ENCODE measurements at places on chromosomes 2 and 18. TPM values are rescaled to one million over a fixed set of nuclear protein-coding genes. Genes with fewer than 3 reads are reported as not detected.

DNA sequence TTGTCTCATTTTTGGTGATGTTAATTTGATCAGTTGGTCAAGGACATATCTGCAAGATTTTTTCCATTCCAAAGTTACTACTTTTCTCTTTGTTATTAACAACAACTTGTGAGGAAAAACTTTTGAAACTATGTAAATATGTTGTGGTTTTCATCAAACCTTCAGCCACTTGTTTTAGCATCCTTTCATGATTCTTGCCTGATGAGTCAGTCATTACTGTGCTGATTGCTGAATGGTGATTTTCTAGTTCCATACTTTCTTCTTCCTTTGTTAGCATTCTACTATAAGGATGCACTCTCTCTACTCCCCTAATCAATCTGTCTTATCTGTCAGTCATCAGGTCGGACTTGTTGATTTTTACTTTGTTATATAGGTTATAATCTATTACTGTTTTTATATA, 10.9 kb downstream of the TMEM87B start:
- peaks cover 36% of the 10 kb centered on the region for H3K4me1 ChIP-seq
- H3K4me3 ChIP-seq = no peak overlapping the region
- DNase-seq = peak; percentile 35
- H3K36me3 ChIP-seq = peaks cover 14% of the 10 kb centered on the region
- H3K27me3 ChIP-seq = no peaks in the 10 kb centered on the region

DNA sequence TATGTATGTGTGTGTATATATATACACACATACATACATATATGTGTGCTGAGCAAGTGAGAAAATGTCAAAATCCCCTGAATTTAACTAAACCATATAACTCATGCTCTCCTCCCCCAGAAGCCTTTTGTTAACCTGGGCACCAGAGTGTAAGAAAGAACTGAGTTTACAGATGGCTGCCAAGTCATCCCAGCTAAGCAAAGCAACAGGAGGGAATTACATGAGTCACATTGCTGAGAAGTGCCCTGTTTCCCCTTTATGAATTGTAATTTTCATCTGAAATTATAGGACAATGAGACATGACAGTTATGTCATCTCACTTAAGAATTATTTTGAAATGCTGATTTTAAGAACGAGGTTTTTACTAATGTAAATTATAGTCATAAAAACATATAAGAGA, 29.9 kb downstream of the SCN7A start:
- H3K4me3 ChIP-seq = no peak overlapping the region
- no peaks in the 10 kb centered on the region for H3K4me1 ChIP-seq
- peak; percentile 65 for DNase-seq
- H3K27ac ChIP-seq = no peak overlapping the region
- H3K27me3 ChIP-seq = no peaks in the 10 kb centered on the region

DNA sequence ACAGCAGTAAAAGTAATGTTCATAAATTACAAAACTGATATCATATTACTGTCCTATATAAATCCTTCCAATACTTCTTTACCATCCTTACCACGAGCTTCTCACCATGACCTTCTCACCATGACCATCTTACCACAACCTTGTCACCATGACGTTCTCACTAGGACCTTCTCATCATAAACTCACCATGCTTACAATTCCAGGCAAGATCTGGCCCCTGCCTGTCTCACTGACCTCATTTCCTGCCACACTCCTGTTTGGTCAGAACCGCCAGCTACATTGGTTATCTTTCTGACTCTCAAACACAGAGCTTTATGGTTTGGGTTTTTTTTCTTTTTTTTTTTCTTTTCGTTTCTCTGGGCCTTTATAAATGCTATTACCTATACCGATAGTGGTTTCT, 827.6 kb downstream of the RNF144A start:
- DNase-seq = no peak
- H3K27me3 ChIP-seq = no peaks in the 10 kb centered on the region
- H3K36me3 ChIP-seq = no peaks in the 10 kb centered on the region
- no peak overlapping the region for H3K4me3 ChIP-seq

DNA sequence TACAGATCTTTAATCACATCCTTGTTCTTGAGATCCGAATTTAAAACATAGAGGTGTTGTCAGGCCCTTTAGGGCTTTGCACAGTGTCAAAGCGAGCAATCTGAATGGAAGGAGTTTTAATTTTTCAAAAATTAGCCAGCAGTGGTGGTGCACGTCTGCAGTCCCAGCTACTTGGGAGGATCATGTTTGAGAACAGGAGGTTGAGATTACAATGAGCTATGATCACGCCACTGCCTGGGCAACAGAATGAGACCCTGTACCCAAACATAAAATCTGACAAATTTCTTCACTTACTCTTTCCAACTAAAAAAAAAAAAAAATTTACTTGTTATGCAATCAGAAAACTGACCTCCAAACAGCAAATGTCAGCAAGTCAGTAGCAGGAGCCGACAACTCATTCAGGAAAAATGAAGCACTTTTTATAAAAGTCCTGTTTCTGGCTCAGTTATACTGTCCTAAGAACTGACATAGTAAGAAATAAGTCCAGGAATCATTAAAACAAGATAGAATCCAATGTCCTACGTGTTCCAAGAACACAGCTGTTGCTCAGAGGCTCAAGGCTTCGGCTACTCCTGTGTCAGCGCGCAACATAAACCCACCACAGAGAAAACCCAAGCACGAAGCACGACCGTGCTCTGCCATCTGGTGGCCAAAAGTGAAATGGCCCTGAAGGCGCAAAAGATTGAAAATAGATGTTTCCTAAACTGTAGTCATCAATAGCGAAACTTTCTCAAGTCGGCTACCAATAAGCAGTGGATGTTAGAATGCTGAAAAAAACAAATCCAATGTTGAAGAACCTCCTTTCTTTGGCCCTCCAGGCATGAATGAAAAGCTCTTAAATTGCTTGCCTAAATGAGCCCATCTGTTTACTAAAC, 138.1 kb downstream of the INO80D start:
- H3K4me1 ChIP-seq = peaks cover 17% of the 10 kb centered on the region
- H3K27me3 ChIP-seq = peaks cover 3% of the 10 kb centered on the region
- DNase-seq = peak; percentile 74
- H3K27ac ChIP-seq = no peak overlapping the region

TFCP2L1 gene
- not detected for total RNA-seq

DSC2 gene
- total RNA-seq = not detected

VWA3B gene
- not detected for total RNA-seq

- H3K27me3 ChIP-seq = peaks cover 4% of the 10 kb centered on the region
- no peak for DNase-seq
- H3K36me3 ChIP-seq = no peaks in the 10 kb centered on the region
- H3K4me1 ChIP-seq = no peaks in the 10 kb centered on the region
These were observed 320.0 kb upstream of the TRIB2 start for GRCh38 chr2:12396699-12397098.

DNA sequence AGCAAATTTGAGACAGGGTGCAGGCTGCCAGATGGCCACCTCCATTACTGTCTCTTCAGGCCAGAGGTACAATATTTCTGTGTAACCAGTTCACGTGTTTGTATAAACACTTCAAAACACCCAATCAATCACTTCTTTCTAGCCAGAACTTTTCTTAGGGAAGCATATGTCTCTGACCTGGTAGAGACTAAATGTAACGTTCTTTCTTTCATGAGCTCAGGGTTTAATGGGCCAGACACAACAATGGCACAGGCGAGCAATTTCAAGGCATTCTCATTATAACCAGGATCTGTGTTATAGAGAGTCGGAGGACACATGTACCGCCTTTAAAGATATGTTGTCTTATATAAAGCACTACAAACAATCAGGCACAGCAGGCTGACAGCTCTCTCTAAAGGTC, 1846.4 kb upstream of the PIK3C3 start:
- no peaks in the 10 kb centered on the region for H3K27me3 ChIP-seq
- no peak overlapping the region for H3K27ac ChIP-seq
- no peaks in the 10 kb centered on the region for H3K4me1 ChIP-seq
- H3K36me3 ChIP-seq = no peaks in the 10 kb centered on the region
- H3K4me3 ChIP-seq = no peak overlapping the region

- H3K4me1 ChIP-seq = no peaks in the 10 kb centered on the region
- H3K36me3 ChIP-seq = no peaks in the 10 kb centered on the region
- no peak for DNase-seq
- no peak overlapping the region for H3K4me3 ChIP-seq
- H3K27me3 ChIP-seq = no peaks in the 10 kb centered on the region
These were observed 68.9 kb downstream of the NDUFA10 start for GRCh38 chr2:239955989-239956817.

DNA sequence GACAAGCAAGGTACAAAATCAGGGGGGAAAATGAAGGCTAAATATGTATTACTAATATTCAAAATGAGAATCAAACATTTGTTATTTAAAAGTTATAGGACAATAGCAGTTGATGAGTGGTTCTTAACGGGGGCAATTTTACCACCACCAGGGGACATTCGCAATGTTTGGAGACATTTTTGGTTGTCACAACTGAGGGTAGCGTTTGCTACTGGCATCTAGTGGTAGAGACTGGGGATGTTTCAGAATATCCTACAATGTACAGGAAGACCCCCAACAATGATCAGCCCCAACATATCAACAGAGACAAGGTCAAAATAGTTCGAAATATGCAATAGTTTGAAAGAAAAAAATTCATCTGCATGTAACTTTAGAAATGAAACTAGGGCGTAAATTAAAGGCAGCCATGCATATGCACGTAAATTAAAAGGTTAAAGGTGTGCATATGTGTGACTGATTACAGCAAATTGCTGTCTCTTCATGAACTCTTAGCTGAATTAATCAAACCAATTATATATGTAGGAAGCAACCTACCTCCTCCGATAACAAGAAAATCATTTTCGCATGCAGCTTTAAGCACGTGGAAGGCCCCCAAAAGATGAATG, 61.2 kb upstream of the CUL3 start:
- H3K27ac ChIP-seq = no peak overlapping the region
- no peaks in the 10 kb centered on the region for H3K36me3 ChIP-seq
- H3K4me3 ChIP-seq = no peak overlapping the region
- H3K4me1 ChIP-seq = no peaks in the 10 kb centered on the region
- peaks cover 8% of the 10 kb centered on the region for H3K27me3 ChIP-seq
- DNase-seq = peak; percentile 41

Data from endothelial cell of umbilical vein (primary cell).